ENCODE measurements at places on chromosomes 6 and 20. TPM values are rescaled to one million over a fixed set of nuclear protein-coding genes. Genes with fewer than 3 reads are reported as not detected.
A peak's percentile ranks its signal among the peaks of the same experiment; 100 is the strongest.

DNA sequence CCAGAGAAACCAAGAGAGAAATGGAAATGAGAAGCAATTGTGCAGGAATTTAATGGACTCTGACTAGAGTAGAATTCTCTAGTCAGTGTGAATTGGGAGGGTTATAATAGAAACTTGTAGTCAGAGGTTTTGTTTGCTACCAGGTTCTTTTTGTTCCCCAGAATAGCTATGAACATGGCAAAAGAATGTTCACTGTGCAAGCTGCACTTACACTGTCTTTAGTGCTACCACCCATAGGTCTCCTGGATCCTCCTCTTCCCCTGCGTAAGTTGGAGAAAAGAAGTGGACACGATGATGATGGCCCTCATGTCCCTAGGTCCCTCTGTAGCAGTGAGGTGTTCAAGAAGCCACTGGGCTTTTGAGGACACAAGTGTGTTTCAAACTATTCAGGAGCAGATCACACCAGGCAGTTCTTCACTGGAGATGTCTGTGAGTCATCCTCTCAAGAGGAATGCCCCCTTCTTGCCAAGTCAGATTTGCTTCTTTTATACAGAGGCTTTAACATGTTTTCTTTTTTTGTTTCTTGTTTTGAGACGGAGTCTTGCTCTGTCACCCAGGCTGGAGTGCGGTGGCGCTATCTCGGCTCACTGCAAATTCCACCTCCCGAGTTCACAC, 47.6 kb upstream of the SMIM8 start:
- no peak for DNase-seq

- DNase-seq = no peak
These were observed 97.8 kb downstream of the JARID2 start for GRCh38 chr6:15343490-15344191.

DNA sequence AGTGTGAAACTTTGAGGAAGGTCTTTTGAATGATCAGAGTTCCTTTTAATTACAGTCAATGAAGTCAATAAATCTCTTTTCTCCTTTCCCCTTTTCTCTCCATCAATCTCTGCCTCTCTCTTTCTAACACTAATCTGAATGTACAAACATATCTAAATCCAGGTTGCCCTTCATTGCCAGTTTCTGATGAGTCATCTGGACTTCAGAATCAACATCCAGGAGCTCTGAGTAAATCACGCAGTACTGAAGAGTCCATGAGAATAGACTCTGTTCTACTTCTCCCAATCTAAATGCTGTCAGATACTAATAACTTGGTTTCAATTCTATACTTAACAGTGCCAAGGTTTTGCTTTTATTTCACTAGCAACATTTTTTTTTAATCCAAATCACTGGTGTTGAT, 238.7 kb upstream of the THEMIS start:
- DNase-seq = peak; percentile 43

DNA sequence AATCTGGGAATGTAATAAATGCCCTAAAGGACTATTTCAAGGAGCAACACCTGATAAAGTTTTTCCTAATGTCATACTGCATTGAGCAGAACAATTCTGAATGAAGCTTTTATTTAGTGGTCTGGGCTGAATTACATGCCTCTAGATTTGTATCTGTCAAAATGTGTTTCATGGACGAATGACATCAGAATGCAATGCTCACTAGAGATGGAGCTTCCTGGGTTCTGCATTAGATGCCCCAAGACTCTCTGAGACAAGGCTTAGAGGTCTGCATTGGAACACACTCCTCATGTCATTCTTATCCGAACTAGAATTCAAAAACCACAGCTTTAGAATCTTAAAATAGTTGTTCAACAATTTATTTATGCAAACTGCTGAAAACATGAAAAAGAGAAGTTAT, 62.0 kb downstream of the SYNE1 start:
- DNase-seq = no peak

GRCh38 chr6:72554761-72555221, 67.1 kb upstream of the KCNQ5 start:
- DNase-seq = peak; percentile 39

DNA sequence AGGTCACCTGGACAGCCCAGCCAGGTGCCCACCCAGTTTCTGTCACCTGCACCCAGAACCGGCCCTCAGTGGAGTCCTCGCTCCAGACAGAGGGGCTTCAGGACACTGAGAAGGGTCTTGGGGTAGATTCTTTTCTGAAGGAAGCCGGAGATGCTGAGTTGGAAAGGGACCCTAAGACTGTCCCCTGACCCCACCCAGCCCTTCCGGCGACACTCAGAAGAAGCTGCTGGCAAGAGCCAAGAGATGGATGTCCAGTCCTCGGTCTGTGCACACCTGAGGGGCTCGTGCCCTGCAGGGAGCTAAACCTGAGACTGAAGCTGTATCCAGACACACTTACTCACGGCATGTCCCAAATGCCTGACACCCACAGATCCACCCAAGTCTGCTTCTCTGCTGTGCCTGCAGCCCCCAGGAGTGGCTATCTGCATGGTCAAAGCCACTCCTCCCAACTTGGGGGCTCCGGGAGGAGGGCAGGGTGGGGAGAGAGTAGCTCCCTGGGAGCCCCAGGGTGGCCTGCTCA, 20.2 kb downstream of the NTSR1 start:
- DNase-seq = no peak

PDE7B gene
- not detected for total RNA-seq

LPA gene
- total RNA-seq = not detected

Measured in PC-3 (cell line).